ENCODE measurements at places on chromosomes 3 and 15.

DNA sequence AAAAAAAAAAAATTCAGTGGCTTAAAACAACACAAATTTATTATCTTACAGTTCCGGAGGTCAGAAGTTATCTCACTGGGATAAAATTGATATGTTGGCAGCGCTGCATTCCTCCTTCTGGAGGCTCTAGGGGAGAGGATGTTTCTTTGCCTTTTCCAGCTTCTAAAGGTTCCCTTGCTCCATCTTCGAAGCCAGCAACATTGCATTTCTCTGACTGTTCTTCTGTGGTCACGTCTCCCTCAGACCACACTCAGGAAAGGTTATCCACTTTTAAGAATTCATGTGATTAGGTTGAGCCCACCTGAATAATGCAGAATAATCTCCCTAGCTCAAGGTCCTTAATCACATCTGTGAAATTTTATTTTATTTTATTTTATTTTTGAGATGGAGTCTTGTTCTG lies 23.4 kb upstream of the ACAP2 start:
- DNase-seq, result no peak

DNA sequence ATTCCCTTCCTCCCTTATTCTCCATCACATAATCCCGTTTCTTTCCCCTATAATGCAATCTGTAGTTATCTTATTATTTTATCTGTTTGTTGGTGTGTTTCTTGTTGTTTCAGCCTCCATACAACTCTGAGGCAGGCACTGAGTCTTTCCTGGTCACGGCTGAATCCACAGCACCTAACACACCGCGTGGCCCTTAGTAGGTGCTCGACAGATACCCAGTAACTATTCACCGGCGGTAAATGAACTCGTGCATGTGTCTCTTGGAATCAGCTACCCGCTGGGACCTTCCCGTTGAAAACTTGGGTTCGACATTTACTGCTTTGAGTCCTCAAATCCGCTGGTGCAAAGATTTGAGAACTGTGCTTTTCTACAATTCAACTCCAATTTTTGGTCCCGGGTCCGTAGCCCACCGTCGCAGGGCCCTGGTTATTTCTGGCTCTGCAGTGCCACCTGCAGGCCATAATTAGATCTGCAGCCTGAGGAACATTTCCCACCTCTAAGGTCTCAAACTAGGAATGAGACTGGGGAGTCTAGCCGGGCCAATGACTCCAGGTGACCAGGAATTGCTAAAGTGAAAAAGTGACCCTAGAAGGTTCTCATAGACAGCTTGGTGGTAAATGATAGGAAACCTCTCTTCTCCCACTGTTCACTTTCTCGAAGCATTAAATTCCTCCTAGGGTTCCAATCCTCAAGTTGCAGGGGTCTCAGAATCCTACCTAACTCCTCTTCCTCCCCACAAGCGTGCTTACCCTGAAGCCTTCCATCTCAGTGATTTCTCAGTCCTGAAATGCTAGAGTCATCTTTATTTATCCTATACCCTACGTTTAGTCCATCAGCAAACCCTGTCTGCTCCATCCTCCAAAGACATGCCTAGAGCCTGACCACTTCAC lies 40.0 kb upstream of the TRH start:
- DNase-seq, result peak; percentile 40

- no peak for DNase-seq
Measured at GRCh38 chr15:40459391-40460015, 11.3 kb upstream of the CHST14 start.

- DNase-seq, result no peak
Measured at GRCh38 chr3:45477838-45478237, 89.5 kb downstream of the LARS2 start.

GRCh38 chr3:104438706-104439105 lies 928.0 kb upstream of the ALCAM start:
- no peak for DNase-seq

DNA sequence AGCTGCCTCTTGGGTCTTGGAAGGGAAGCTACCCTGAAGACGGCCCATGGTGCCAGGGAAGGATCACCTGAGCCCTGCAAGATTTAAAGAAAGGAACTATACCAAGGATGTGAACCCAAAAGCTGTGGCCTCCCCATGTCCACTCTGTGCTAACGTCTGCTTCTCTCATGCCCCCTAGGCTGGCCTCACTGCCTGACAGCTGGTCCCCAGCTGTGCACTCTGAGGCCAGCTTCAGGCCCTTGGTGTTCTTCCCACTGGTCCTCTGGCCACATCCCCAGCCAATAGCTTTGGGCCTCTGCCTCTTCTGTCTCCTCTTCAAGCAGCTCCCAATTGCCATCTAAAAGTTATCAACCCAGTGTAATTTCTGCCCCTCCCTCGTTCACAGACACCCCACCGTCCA lies 5.2 kb upstream of the LRRK1 start:
- no peak for DNase-seq

DNA sequence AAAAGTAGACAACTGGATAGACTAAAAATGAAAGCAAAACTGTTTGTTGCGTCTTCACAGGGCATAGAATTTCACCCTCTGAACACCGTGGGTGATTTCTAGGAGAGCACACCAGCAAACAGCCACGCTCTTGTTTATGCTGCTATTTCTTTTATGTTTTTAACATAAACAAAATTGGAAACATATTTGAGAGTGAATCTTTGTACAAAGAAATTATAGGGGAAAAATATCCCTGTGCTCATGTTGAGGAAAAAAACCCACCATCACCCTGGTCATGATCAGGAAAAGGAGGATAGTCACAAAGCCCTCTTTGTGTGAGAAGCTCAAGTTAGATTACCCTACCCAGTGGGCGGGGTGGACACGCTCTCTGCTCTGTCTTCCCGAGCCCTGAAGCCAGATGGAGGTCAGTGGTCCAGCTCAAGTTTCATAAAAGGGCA lies 313.3 kb downstream of the SATB1 start:
- peak; percentile 73 for DNase-seq

GRCh38 chr3:176696816-176697215 lies 500.5 kb downstream of the TBL1XR1 start:
- peak; percentile 13 for DNase-seq

- DNase-seq, result no peak
Measured at GRCh38 chr3:61239871-61240270, 11.4 kb downstream of the FHIT start.

DNA sequence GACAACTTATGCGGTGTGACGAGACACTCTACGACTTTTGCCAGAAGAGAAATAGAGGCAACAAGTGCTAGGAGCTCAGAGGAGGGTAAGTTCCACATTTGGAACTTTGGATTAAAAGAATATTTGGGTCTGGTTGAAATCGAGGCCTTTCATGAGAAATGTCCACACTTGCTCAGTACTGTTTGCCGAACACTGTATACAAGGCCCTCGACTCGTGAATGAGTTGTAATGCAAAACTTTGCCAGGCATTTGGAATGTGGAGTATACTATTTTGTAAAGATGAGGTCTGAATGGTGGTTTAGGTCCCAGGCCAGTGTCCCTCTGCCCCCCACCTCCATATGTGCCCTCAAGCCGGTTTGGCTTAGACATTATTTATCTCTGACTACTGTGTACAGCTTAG lies 73.9 kb downstream of the IGF1R start:
- no peak for DNase-seq

DNA sequence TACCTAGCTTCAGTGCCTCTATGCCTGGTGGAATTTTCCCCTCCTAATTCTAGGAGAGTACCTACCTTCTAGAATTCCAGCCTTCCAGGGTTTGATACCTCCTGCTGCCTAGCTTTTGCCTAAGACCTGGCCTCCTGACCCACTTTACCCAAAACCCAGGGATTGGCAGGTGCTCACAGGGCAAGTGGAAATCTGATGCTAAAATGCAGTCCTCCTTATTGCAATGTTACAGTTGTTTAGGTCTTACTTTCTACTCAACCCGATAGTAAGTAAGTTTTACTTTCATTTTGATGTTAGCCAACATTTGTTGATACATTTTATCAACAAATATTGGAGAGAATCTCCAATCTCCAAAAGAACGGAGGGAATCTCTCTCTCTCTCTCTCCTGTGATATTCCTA lies 275.9 kb downstream of the DOCK3 start:
- peak; percentile 7 for DNase-seq

GRCh38 chr15:68184616-68185480 lies 20.3 kb downstream of the CALML4 start:
- no peak for DNase-seq

DNA sequence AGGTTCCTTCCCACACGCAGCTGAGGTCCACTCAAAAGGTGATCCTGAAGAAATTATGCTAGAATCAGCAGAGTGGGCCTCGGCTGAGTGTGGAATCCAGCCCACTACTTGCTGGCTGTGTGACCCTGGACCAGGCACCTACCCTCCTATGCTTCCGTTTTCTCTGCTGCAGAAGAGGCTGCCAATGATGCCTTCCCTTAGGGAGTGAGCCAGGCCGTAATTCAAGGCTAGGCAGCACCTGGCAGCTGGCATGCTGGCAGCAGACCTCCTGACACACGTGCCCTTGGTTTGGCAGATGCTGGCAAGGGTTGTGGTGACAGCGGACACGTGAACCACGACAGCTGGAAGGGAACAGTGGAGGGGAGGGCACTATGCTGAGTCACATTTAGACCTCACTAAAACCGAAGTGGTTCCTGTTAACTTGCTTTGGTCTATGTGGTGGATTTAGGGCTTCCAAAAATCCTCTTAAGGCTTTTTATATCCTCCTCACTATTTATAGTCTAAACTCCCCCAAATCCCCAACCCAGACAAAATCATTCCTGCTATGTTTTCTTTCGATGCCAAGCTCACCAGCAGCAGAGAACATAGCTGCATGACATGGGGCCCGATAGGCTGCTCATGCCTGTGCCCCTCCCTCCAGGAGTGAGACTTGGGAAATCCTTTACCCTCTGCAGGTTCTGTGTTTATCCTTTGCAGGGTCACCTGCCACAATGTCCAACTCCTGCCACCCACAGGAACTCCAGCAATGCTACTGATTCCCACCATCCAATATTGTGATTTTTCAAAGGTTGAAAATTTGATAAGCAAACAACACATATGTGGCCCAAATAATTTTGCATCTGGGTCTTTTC lies 10.6 kb upstream of the PCSK6 start:
- peak; percentile 97 for DNase-seq

GRCh38 chr3:61081554-61081953 lies 169.7 kb downstream of the FHIT start:
- no peak for DNase-seq

- peak; percentile 67 for DNase-seq
Measured at GRCh38 chr3:58630076-58630709, 36.4 kb downstream of the FAM3D start.

- DNase-seq, result no peak
Measured at GRCh38 chr3:160455846-160456245, 6.3 kb upstream of the TRIM59 start.
